ENCODE measurements at places on chromosomes 2 and 18.

GRCh38 chr18:35775887-35776286 lies 194.3 kb downstream of the GALNT1 start:
- no peak for DNase-seq

DNA sequence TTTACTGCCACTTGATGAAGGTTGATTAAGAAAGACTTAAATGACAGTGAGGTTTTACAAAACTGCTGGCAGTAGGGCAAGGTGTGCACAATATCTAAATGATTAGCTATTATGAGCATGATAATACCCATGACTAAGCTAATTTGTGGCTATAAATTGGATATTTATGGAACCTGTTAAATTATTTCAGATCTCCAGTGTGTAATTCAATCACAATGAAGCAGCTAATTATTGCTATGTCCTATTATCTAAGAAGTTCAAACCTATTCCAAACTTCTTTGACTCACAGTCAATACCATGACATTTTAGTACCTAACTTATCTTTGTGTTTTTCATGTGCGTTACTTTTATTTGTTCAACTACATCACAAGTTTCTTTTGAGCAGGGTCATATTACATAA lies 253.8 kb upstream of the MMADHC start:
- no peak for DNase-seq

- no peak for DNase-seq
These were observed 817.4 kb upstream of the ACVR2A start for GRCh38 chr2:147027436-147027835.

DNA sequence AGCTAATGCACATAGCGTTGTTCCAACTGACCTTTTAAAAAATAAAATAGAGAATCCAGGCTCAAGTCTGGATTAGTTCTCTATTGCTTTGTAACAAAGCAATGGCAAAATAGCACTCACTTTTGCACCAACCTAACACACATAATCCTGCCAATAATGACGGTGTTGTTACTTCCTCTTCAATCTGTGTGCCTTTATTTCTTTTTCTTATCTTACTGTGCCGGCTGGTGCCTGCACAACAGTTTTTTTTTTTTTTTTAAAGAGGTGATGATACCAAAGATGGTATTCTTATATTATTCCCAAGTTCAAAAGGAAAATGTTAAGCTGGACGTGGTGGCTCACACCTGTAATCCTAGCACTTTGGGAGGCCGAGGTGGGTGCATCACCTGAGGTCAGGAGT lies 3.4 kb downstream of the PLB1 start:
- no peak for DNase-seq

GRCh38 chr2:149456285-149456684 lies 125.9 kb downstream of the LYPD6 start:
- no peak for DNase-seq

- DNase-seq = no peak
These were observed 28.1 kb downstream of the ASAP2 start for GRCh38 chr2:9234680-9235146.

- DNase-seq = no peak
These were observed 119.0 kb upstream of the CDC42EP3 start for GRCh38 chr2:37790462-37790861.

GRCh38 chr2:18379870-18380269 lies 180.6 kb downstream of the RDH14 start:
- DNase-seq = no peak

GRCh38 chr2:120271711-120272379 lies 19.2 kb downstream of the RALB start:
- DNase-seq = no peak

DNA sequence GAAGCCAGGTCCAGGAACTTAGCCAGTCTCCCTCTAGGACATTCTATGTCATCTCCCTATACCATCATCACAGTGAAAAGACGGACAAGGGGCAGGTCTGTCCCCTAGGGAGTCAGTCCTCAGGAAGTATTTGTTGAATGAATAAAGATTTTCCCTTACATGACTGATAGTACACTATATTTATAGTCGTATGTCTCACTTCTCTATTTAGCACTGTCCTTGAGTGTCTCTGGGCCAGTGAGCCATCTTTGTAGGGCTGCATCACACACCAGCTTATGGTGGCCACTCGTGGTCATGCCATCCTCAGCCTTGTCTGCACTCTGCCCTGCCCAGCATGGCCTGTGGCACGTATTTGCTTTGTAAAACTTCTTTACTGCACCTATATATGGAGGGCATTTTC lies 25.8 kb downstream of the PTPN18 start:
- DNase-seq = no peak

DNA sequence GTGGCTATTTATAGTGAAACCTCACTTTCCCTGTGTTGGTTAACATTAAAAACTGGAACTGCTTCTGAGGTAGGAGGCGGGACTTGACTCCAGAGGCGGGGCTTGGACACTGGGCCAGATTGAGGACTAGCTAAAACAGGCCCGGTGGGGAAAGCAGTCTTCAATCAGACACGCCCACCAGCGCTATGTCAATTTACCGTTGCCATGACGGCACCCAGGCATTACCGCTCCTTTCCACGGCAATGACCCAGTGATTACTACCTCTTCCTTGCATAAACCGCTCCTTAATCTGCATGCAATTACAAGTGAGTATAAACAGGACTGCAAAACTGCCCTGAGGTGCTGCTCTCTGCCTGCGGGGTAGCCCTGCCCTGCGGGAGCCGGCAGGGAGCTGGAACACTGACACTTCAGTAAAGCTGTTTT lies 35.3 kb downstream of the LRRFIP1 start:
- DNase-seq = no peak

DNA sequence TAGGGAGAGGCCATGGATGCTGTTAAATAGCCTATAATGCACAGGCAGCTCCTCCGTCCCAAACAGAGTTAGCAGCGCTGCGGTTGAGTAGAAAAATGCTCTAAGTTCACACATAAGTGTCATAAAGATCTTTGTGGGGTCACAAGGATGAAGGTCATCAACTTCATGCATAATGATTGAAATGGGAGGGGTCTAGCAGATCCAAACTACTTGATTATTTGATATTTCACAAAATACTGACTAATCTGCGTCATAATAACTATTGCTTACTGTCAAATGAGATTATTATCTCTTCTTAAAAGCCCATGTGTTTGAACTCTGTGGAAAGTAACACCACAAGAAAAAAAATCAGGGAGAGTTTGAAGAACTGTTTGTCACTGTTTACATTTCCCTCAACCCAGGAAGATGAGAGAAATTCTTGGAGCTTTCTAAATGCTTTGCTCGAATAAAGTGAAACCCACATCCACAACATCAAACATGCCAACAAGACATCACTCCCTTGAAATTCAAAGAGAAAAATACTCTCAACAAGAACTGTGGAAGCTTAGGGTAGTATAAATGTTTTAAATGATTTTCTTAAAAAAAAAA lies 50.5 kb upstream of the CREB1 start:
- DNase-seq = no peak

GRCh38 chr2:113278742-113279139 lies at the start of gene PAX8:
TSS of gene PAX8 (minus strand) at chr2:113278921. CDS start at chr2:113278394, 527 bp downstream.
- DNase-seq = no peak

GRCh38 chr2:219997341-219997851 lies 370.0 kb downstream of the SLC4A3 start:
- no peak for DNase-seq

GRCh38 chr2:75894170-75894569 lies 183.5 kb upstream of the GCFC2 start:
- no peak for DNase-seq

- DNase-seq = no peak
These were observed 115.1 kb upstream of the ZBTB14 start for GRCh38 chr18:5410582-5410981.

DNA sequence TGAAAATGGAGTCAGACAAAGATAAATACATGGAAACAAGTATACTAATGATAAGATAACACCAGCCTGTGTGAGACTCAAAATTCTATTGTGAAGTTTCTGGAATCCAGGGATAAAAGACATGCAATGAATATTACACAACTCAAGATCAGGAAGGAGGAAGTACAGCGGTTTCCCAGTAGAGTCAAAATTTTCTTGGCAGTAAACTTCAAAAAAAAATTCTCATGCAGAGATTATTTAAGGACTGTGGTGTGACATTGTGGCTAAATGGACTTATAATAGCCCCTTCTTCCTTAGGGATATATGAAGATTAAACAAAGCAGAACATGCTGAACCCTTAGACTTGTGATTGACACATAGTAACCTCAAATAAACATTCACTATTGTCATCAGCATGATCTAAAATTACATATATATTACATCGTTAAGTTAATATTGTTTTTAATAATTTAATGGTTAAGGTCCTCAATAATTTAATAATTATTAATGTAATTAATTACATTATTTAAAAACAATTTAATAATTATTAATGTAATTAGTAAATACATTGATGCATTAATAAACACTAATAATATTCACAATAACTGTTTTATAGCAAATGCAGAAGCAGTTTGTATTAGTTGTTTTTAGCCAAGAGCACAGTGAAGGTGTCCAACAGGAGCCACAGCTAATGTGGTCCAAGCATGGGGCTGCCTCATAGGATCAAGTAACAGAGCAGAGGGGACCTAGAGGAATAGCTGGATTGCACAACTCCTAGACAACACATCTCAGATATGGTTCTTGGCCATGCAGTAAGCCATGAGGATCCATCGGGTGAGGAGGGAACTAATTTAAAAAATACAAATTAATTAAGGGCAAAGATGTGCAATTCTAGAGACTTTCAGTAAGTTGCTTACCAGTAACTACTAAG lies 77.3 kb downstream of the POLE4 start:
- DNase-seq = no peak

GRCh38 chr2:11652553-11652952 lies 17.4 kb downstream of the NTSR2 start:
- no peak for DNase-seq

DNA sequence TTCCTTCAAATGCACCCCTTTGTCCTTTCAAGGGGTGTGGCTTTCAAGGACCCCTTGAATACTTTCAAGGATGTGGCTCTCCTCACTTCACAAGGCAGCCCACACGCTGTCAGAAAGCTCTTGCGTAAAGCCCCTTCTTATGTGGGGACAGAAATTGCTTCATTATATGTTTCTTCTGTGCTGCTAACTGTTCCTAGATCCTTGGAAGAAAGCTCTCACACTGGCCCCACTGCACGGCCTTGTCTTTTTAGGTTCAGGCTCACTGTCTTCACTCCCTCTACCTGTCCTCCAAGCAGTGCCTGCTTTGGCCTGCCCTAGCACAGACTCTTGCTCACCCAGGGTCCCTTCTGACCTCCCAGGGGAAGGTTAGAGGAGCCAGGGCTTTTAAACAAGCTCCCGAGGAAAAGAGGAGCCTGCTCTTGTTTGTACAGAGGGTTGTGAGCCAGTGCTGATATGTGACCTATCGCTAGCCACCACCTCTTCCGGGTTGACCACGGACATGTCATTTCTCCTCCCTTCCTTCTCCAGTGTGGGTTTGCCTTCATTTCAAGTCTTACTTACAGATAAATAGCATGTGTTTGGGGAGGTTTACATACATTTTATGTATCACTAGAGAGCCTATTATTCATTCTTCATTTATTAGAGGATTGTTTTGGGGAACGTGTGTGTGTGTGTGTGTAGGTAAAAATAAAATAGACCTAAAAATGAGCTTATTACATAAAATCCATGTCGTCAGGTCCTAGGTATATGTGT lies 94.7 kb downstream of the RTN4 start:
- no peak for DNase-seq

GRCh38 chr2:23107327-23107941 lies 277.5 kb upstream of the KLHL29 start:
- DNase-seq = no peak

DNA sequence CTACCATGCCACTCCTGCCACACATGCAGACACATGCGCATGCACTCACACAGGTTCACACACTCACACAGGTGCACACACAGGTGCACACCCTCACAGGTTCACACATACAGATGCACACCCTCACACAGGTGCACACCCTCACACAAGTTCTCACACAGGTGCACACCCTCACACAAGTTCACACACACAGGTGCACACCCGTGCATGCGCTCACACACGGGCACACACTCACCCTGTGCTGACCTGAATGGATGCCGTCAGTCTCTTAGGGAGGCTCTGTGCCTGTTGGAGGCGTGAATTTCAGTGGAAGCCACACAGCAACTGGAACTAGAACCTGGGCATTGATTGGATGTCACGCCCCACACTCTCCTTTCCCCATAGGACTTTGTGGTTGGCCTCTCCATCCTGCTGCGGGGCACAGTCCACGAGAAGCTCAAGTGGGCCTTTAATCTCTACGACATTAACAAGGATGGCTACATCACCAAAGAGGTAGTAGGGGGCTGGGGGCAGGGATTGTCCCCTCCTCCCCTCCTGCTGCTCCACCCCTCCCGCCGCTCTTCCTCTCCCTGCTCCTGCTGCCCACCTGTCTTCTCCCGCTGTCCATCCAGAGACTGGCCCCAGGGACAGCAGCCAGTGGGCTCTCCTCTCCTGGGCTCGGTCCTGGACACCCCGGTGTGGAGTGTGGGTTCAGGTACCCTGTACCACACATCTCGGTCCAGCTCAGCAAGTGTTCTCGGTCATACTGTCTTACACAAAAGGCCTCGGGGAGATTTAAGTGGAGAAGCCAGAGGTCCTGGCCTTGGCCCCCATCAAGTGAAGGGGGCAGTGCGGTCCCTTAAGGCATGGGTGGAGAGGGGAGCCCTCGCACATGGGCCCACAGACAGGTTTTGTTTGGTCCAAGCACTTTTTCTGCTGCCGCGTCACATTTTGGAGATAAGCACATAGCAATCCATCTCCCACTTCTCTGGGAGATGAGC lies 21.0 kb upstream of the FAHD2A start:
- DNase-seq = no peak

DNA sequence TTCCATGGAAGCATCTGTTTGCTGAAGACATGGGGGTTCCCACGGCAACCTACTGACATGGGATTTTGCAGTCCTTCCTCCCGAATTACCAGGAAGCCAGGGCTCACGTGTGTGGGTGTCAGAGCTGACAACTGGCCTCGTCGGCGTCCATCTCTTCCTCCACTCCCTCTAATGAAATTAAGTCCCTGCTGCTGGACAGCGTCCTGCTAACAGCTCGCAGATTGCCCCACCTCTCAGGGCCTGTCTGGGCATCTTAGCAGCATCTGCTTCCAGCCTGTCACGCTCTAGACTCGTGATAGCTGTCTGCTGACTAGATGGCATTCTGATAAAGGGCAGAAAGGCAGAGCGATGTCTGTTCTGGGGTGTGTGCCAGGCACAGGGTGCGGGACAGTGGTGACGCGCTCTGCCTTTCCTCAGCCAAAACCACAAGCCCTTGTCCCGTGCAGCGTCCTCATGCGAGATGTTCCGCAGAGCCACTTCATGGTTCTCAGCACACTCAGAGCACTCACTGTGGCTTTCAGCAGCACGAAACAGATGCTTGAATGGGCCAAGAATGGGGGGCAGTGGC lies 161.1 kb downstream of the ARL4C start:
- no peak for DNase-seq

GRCh38 chr2:206062724-206063123 lies 23.2 kb downstream of the INO80D start:
- DNase-seq = no peak

- DNase-seq = no peak
These were observed 17.2 kb downstream of the SULT1C2 start for GRCh38 chr2:108305901-108306300.

- no peak for DNase-seq
These were observed 150.5 kb upstream of the HS6ST1 start for GRCh38 chr2:128469203-128469602.

All from activated CD4-positive, CD25-positive, alpha-beta regulatory T cell (primary cell).